Immature natural killer cell (primary cell): ENCODE measurements at places on chromosomes 2 and 18. TPM values are rescaled to one million over a fixed set of nuclear protein-coding genes. Genes with fewer than 3 reads are reported as not detected.
A peak's percentile ranks its signal among the peaks of the same experiment; 100 is the strongest.

- H3K27ac ChIP-seq: no peak overlapping the region
- no peaks in the 10 kb centered on the region for H3K36me3 ChIP-seq
Measured at GRCh38 chr2:12291303-12291702, 425.4 kb upstream of the TRIB2 start.

- H3K4me3 ChIP-seq: no peak overlapping the region
- no peak overlapping the region for H3K27ac ChIP-seq
- H3K27me3 ChIP-seq: no peaks in the 10 kb centered on the region
- no peaks in the 10 kb centered on the region for H3K4me1 ChIP-seq
- no peaks in the 10 kb centered on the region for H3K36me3 ChIP-seq
- DNase-seq: no peak
Measured at GRCh38 chr2:150697596-150697995, 210.1 kb upstream of the RND3 start.

GRCh38 chr2:11389551-11390398 lies 45.3 kb upstream of the ROCK2 start:
- DNase-seq: no peak
- peaks cover 4% of the 10 kb centered on the region for H3K27me3 ChIP-seq
- no peak overlapping the region for H3K27ac ChIP-seq
- no peaks in the 10 kb centered on the region for H3K4me1 ChIP-seq
- no peaks in the 10 kb centered on the region for H3K36me3 ChIP-seq
- no peak overlapping the region for H3K4me3 ChIP-seq

GRCh38 chr18:3525870-3526420 lies 76.0 kb downstream of the TGIF1 start:
- peaks cover 19% of the 10 kb centered on the region for H3K4me1 ChIP-seq
- peaks cover 6% of the 10 kb centered on the region for H3K27me3 ChIP-seq
- DNase-seq: peak; percentile 78
- H3K36me3 ChIP-seq: no peaks in the 10 kb centered on the region
- peak overlapping the region; percentile 9 for H3K27ac ChIP-seq

- no peak overlapping the region for H3K27ac ChIP-seq
- no peak overlapping the region for H3K4me3 ChIP-seq
- peaks cover 3% of the 10 kb centered on the region for H3K4me1 ChIP-seq
- DNase-seq: no peak
Measured at GRCh38 chr2:579961-580360, 97.2 kb downstream of the TMEM18 start.

DNA sequence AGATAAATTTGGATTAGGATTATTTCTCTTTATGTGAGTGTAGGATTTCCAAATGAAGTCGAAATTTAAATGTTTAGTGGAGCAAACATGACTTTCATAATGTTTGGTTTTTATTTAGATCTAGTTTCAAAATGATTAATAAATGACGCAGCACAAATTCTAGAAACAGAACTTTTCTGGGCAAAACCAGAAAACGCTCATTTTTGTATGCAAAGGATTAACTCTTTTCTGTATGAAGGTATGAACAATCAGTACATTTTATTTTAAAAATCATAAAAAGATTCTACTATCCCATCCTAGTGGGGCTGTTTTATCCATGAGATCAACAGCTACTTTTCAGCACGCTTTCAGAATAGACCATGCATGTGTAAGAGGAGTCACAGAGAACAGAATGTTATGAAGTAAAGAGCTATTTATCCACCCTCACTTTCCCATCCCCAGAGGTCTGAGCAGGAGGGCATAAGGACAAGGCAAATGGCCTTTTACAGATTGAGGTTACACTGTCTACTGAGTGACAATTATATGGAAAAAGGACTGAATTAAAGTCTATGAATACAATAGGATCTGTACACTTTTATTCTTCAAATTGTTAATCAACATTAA lies 270.8 kb downstream of the ZEB2 start:
- H3K4me1 ChIP-seq: peaks cover 6% of the 10 kb centered on the region
- no peak for DNase-seq
- no peaks in the 10 kb centered on the region for H3K27me3 ChIP-seq

DNA sequence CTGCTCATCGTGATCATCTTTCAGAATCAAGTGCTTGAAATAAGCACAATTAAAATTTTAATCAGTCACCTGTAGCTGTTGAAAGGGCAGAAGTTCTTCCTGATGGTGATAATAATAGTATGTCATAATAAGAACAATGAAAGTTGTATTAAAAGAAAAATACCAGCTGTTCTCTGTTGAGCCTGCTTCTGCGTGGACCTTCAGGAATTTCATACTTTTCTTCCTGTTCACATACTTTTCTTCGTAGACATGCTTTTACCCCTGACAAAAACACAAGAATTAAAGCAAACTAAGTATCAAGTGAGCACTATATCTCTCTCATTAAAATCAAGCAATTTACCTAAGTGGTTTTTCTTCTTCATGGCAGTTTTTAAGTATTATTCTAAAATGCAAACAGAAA lies 79.2 kb downstream of the BARD1 start:
- no peak for DNase-seq
- H3K27me3 ChIP-seq: no peaks in the 10 kb centered on the region
- H3K4me3 ChIP-seq: no peak overlapping the region

DNA sequence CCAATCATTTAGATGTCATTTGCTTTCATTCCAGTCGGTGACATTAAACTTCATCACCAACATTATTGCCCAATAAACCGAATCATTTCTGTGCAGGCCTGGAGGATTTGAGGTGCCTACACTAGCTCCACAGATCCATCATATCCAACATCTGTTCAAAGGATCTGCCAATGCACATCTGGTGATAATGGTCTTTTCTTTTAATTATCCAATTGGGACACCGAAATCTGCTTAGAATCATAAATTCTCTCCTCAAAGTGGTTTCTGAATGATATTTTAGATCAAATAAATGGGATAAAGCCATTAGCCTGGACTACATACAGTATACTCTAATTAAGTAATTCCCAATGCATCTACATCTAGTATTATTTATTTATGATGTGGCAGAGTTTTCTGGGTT lies 85.6 kb downstream of the ABCA12 start:
- peaks cover 2% of the 10 kb centered on the region for H3K27me3 ChIP-seq
- H3K36me3 ChIP-seq: no peaks in the 10 kb centered on the region
- no peak for DNase-seq
- no peak overlapping the region for H3K27ac ChIP-seq
- no peak overlapping the region for H3K4me3 ChIP-seq

GRCh38 chr18:3874581-3874980 lies 424.6 kb downstream of the TGIF1 start:
- DNase-seq: no peak
- no peak overlapping the region for H3K4me3 ChIP-seq
- H3K36me3 ChIP-seq: no peaks in the 10 kb centered on the region
- H3K4me1 ChIP-seq: no peaks in the 10 kb centered on the region
- H3K27me3 ChIP-seq: peaks cover 2% of the 10 kb centered on the region

DNA sequence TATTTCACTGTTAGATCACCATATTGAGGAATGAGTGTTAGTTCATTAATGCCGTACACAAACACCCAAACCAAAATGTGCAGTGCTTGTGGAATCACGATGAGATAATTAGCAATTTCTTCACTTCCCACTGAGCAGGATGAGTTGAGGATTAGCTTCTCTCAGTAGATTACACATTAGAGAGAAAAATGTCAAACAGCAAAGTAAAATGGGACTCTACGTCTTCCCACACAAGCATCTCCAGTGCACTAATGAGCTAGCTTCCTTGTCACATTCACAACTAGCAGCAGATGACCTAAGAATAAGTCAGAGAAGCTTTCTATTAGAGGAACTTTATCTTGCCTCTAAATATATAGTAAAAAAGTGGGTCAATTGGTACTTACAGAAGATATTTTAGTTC lies 926.9 kb downstream of the TSN start:
- no peaks in the 10 kb centered on the region for H3K4me1 ChIP-seq
- H3K36me3 ChIP-seq: no peaks in the 10 kb centered on the region
- H3K4me3 ChIP-seq: no peak overlapping the region
- H3K27me3 ChIP-seq: peaks cover 1% of the 10 kb centered on the region

GRCh38 chr18:1292167-1292566 lies 387.5 kb downstream of the ADCYAP1 start:
- no peaks in the 10 kb centered on the region for H3K36me3 ChIP-seq
- no peak overlapping the region for H3K4me3 ChIP-seq
- H3K4me1 ChIP-seq: no peaks in the 10 kb centered on the region
- no peak overlapping the region for H3K27ac ChIP-seq
- H3K27me3 ChIP-seq: no peaks in the 10 kb centered on the region

DNA sequence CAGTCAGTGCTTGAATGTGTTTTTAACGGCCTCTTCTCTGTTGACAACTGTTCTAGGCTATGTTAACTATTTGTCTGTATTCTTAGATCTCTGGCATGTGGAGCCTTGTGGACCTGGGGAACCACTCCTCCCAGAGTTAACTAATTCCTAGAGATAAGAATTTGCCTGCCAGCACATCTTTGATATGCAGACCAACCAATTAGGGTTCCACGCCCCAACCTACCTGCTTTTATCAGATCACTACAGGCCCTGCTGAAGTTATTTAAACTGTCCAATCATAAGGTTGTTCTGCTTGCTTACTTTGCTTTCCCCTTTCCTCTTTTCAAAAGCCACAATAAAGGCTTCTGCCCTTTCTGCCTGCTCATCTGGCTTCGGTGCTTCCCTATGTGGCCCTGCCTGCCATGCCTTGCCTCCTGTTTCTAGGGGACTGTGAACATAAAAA lies 8.5 kb upstream of the CYBRD1 start:
- H3K27me3 ChIP-seq: peaks cover 3% of the 10 kb centered on the region
- H3K4me1 ChIP-seq: no peaks in the 10 kb centered on the region
- H3K4me3 ChIP-seq: no peak overlapping the region
- peaks cover 8% of the 10 kb centered on the region for H3K36me3 ChIP-seq

DNA sequence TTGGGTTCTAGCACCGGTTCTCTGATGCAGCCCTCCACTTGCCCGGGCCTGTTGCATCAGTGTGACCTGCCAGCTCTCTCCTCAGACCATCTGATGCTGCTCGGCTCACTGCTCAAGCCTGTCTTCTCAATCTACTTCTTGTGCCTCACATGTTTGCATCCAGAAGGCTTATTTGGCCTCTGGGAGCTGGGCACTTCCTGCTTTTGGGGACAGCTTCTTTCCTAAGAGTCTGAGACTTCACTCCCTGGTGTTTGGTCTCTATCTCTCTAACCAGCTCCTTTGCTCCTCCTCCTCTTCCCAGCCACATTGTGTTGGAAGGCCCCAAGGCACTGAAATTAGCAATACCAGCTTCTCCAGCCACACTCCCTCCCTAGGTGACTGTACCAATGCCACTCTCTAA lies 212.8 kb downstream of the CDCA7 start:
- no peaks in the 10 kb centered on the region for H3K4me1 ChIP-seq
- no peaks in the 10 kb centered on the region for H3K36me3 ChIP-seq
- no peak overlapping the region for H3K27ac ChIP-seq
- no peak overlapping the region for H3K4me3 ChIP-seq

DNA sequence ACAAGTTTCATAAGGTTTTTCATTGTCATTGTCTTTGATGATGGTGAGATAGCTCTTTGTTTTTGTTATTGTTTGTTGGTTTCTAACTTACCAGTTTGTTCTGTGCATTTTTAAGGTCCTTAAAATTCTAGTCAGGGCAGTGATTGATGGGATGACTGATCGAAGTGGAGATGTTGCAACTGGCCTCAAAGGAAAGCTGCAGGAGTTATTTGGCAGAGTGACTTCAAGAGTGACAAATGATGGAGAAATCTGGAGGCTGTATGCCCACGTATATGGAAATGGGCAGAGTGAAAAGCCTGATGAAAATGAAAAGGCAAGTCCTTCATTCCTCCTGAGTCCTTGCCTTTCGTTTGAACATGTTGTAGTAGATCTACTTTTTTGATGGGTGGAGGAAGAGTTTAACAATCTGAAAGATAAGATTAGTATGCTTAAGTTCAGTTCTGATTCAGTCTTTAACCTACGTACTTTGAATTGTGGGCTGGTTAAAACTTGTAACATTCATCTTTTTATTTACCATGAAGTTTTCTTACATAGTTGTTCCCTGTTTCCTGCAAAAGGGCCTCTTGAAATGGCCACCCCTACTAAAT lies 135.8 kb upstream of the LTBP1 start:
- H3K4me3 ChIP-seq: no peak overlapping the region
- H3K27me3 ChIP-seq: no peaks in the 10 kb centered on the region
- peaks cover 51% of the 10 kb centered on the region for H3K36me3 ChIP-seq
- DNase-seq: no peak
- no peak overlapping the region for H3K27ac ChIP-seq
- H3K4me1 ChIP-seq: no peaks in the 10 kb centered on the region

DNA sequence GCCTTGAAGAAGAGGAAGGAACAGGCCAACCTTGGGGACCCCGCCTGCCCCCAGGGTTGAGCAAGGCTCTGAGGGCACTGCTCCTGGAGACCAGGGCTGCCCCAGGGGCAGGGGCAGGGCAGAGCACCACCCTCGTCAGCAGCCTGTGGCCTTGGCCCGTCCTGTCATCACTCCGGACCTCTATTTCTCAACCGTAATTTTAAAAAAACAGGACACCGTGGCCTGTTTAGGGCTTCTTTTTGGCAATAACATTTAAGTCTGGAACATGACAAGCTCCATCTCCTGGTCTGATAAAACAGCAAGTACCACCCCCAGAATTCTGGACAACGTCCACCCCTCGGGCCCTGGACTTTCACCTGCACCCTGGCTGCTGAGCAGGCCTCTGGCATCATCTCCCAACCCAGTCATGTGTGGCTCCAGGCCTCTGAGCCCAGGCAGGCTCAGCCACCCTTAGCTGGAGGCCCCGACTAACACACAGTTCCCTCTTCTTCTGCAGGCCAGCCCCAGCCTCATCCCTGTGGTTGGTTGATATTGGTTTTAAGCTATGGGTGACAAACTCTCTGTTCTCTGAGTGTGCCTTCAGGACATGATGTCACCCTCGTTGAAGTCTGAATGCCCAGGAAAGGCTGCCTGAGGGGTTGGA lies 22.6 kb upstream of the ID2 start:
- H3K4me3 ChIP-seq: no peak overlapping the region
- no peak overlapping the region for H3K27ac ChIP-seq
- DNase-seq: no peak
- no peaks in the 10 kb centered on the region for H3K27me3 ChIP-seq
- peaks cover 46% of the 10 kb centered on the region for H3K4me1 ChIP-seq
- no peaks in the 10 kb centered on the region for H3K36me3 ChIP-seq

- no peak for DNase-seq
- H3K27me3 ChIP-seq: peaks cover 6% of the 10 kb centered on the region
Measured at GRCh38 chr2:96895032-96895745, 25.3 kb upstream of the SEMA4C start.

GRCh38 chr2:128234613-128235012 lies 84.1 kb downstream of the HS6ST1 start:
- no peaks in the 10 kb centered on the region for H3K36me3 ChIP-seq
- H3K27ac ChIP-seq: no peak overlapping the region
- peaks cover 7% of the 10 kb centered on the region for H3K4me1 ChIP-seq
- no peak for DNase-seq
- no peak overlapping the region for H3K4me3 ChIP-seq

GRCh38 chr2:11578081-11578948 lies 44.5 kb downstream of the GREB1 start:
- DNase-seq: no peak
- H3K4me3 ChIP-seq: no peak overlapping the region
- H3K27ac ChIP-seq: no peak overlapping the region

WNT6 gene
- polyA plus RNA-seq: not detected

SLC30A3 gene
- not detected for polyA plus RNA-seq

KLHL41 gene
- polyA plus RNA-seq: not detected

TLX2 gene
- polyA plus RNA-seq: not detected

NPAS2 gene
- not detected for polyA plus RNA-seq

TMEM247 gene
- not detected for polyA plus RNA-seq

MC5R gene
- not detected for polyA plus RNA-seq
